ENCODE measurements at places on chromosomes 16 and 17.

GRCh38 chr17:2994441-2994840 lies 69.0 kb downstream of the OR1D5 start:
- no peak for DNase-seq

DNA sequence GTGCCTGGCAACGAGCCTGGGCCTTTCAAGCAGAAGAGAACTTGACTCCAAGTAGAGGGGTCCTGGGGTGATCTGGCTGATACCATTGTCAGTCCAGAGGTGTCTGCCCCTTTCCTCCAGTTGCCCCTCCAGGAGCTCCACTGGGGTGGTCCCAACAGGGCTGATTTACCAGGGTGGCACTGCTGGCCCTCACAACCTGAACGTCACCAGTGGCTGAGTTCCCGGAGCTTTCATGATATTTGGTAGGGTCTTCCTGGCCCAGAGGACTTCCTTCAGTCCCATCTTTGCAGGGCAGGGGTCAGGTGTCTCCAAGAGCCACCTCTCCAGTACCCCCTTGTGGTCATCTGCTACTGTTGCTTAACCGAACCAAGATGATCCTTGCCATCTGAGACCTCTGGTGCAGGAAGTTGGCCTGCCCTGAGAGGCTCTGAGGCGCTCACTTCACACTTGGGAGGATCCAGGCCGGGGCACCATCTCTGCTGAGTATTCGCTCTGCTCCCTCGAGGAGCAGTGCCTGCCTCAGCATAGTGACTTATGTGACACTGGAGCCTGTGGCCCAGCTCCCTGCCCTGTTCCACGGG lies 3.5 kb downstream of the LIMD2 start:
- no peak for DNase-seq

GRCh38 chr17:27860971-27861664 lies 32.0 kb downstream of the LYRM9 start:
- DNase-seq: no peak

DNA sequence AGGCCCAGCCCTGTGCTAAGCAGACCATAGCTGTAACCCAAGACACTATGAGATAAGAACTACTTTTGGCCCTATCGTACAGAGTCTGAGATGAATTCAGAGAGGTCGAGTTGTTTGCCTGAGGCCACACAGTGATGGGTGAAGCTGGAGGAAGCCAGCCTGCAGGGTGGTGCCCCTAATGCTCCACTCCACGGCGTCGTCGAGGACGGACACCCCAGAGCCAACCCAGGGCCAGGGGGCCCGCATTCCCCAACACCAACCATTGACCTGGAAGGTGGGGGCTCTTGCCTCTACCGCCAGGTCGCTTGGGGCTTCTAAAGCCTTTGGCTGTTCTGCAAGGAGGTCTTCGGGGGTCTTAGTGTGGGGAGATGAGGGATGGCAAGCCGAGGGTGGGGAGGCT lies 84.1 kb downstream of the IRF8 start:
- no peak for DNase-seq

DNA sequence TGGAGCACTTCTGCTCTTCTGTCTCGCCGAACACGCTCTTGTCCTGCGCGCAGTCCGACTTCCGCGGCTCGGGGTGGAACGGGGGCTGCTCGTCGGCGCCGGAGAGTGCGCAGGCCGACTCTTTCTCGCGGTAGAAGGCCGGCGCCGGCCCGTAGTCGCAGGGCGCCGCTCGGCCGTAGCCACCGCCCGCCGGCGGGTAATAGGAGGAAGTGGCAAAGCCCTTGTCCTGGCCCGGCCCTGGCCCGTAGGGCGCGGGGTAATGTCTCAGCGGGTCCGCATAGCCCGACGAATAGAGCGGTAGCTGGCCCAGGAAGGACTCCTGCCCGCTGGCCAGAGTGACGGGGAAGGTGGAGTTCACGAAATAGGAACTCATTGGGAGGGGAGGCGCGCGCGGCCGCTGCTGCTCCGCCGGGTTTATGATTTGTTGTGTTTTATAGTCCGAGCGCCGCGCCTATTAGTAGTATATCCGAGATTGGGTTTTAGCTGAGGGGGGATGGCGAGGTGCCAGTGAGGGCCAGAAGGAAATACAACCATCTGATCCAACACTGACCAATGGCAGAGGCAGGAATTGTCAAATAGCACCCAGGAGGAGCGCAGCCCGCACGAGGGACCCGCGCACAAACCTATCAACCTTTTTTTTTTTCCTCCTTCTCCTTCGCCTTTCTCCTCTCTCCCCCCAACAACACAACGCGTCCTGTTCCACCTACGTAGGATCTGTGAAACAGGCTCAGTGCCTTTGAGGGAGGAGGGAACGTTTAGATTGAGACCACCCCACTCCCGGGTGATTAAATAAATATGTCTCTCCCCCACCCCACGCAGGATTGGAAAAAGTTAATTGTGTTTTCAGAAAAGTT lies 4.4 kb upstream of the HOXB5 start:
- no peak for DNase-seq

GRCh38 chr16:68229431-68230175 lies 6.3 kb downstream of the ESRP2 start:
- DNase-seq: peak; percentile 38

DNA sequence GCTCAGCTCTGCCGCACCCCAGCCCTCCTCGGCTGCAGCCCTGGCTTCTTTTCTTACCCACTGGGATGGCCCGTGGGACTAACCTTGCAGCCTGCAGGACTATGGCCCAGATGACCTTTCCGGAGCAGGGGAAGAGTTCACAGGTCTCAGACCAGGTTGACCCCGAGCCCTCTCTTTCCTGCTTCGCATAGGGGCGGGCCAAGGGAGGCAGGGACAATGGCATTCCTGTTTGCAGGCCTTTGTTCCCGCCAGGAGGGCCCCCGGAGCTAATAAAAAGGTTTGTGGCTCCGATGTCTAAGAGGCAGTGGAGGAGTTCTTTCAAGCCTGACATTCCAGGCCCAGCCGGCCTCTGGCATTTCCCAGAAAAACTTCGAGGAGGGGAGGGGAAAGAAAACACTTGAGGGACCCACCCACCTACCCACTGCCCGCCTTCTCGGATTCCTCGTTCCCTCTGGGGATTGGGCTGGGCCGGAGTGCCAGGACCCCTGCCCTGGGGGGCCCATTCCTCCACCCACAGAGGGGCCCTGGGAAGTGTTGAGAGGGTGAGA lies 5.8 kb upstream of the SOCS3 start:
- DNase-seq: peak; percentile 62

All from fibroblast of skin of left biceps (primary cell).